Esophagus muscularis mucosa (tissue), 4 donors: ENCODE measurements at places on chromosomes 4 and X. TPM values are rescaled to one million over a fixed set of nuclear protein-coding genes. Genes with fewer than 3 reads are reported as not detected.
A peak's percentile ranks its signal among the peaks of the same experiment; 100 is the strongest.

- H3K27me3 ChIP-seq = no peaks in the 10 kb centered on the region
- H3K27ac ChIP-seq = peak overlapping the region; percentile 65
- no peak overlapping the region for H3K4me3 ChIP-seq
Observed at GRCh38 chrX:136259543-136259942, 8.3 kb upstream of the MAP7D3 start.

DNA sequence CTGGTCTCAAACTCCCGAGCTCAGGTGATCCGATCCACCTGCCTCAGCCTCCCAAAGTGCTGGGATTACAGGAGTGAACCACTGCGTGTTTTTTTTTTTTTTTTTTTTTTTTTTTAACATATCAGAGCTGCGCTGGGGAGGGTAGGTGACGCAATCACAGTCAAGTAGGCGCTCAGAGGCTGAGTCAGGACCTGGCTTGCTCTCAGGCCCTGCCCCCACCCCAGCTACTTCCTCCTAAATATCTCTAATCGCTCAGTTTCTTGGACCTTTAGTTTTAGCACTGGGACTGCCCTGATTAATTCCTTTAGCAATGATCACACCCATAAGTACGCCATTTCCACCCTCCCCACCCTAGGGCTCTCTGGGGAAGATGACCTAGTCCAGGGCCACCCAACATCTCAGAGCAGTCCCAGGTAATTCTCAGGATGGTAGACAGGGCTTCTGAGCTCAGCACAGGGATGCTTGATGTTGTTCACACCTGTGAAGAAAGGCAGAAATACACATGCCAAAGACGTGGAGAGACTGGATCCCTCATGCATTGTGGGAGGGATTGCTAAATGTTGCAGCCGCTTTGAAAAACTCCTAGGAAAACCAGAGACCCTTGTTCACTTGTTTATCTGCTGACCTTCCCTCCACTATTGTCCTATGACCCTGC is 50.2 kb downstream of the DDX3X start:
- H3K36me3 ChIP-seq = no peaks in the 10 kb centered on the region
- H3K27ac ChIP-seq = no peak overlapping the region
- H3K4me1 ChIP-seq = no peaks in the 10 kb centered on the region
- H3K4me3 ChIP-seq = no peak overlapping the region
- no peaks in the 10 kb centered on the region for H3K27me3 ChIP-seq

- H3K36me3 ChIP-seq = no peaks in the 10 kb centered on the region
- H3K27ac ChIP-seq = no peak overlapping the region
- no peaks in the 10 kb centered on the region for H3K4me1 ChIP-seq
- H3K4me3 ChIP-seq = no peak overlapping the region
Observed at GRCh38 chr4:124105212-124105611, 607.3 kb downstream of the ANKRD50 start.

GRCh38 chr4:134470544-134470943 is 269.0 kb upstream of the PABPC4L start:
- H3K4me1 ChIP-seq = no peaks in the 10 kb centered on the region
- H3K27me3 ChIP-seq = no peaks in the 10 kb centered on the region
- no peak overlapping the region for H3K4me3 ChIP-seq
- no peak overlapping the region for H3K27ac ChIP-seq
- DNase-seq = no peak

GRCh38 chrX:18643243-18643642 is 28.7 kb downstream of the RS1 start:
- H3K4me1 ChIP-seq = no peaks in the 10 kb centered on the region
- no peak overlapping the region for H3K4me3 ChIP-seq
- H3K27me3 ChIP-seq = no peaks in the 10 kb centered on the region
- DNase-seq = no peak

GRCh38 chrX:3550160-3550751 is 163.2 kb downstream of the PRKX start:
- no peak overlapping the region for H3K4me3 ChIP-seq
- H3K4me1 ChIP-seq = no peaks in the 10 kb centered on the region
- H3K27ac ChIP-seq = no peak overlapping the region
- DNase-seq = no peak
- no peaks in the 10 kb centered on the region for H3K27me3 ChIP-seq

DNA sequence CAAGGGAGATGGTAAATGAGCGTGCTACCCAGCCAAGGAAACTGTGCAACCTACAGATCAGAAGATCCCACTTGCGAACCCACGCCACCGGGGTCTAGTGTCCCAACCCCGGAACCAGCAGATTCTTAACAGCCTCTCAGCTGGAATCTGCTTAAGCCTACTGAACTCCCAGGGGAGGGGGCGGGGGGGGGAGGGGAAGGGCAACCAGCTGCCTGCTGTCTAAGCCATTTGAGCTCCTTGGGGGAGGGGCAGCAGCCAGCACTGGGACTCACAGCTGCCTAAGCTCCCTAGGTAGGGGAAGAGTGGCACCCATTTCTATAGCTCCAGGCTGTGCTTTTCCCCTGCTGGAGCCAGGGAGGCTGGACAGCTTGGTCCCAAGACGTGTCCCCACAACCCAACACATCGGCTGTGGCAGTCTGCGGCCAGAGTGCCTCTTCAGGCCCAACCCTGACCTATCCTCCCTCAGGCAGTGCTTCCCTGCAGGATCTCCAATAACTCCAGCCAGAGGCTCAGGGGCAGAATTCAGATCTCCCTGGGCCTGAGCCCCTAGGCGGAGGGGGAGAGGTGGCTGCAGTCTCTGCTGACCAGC is 289.2 kb downstream of the LDB2 start:
- no peak for DNase-seq
- no peak overlapping the region for H3K4me3 ChIP-seq
- H3K27ac ChIP-seq = no peak overlapping the region
- H3K36me3 ChIP-seq = no peaks in the 10 kb centered on the region
- no peaks in the 10 kb centered on the region for H3K27me3 ChIP-seq

DNA sequence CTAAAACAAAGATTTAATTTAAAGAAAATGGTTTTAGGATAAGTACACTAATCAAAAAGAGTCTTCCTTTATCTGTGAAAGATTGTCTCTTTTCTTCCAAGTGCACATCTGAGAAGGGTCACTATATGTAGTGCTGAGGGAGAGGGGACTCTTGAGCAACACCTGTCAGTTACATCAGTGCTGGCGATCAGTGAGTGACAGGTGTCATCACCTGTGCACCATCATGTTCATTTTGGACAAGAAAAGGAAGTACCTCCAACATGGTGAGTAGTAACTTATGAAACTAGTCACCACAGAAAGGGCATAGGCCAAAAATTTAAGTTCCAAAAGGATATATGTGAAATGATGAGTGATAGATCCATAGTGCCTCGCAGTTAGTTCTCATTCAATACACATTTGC is 55.7 kb downstream of the MCUB start:
- no peak overlapping the region for H3K27ac ChIP-seq
- no peak for DNase-seq
- H3K36me3 ChIP-seq = no peaks in the 10 kb centered on the region
- no peaks in the 10 kb centered on the region for H3K4me1 ChIP-seq
- H3K27me3 ChIP-seq = no peaks in the 10 kb centered on the region
- no peak overlapping the region for H3K4me3 ChIP-seq

- no peak overlapping the region for H3K27ac ChIP-seq
- H3K27me3 ChIP-seq = no peaks in the 10 kb centered on the region
- no peak overlapping the region for H3K4me3 ChIP-seq
- H3K36me3 ChIP-seq = no peaks in the 10 kb centered on the region
Observed at GRCh38 chr4:120524237-120524636, 398.3 kb downstream of the PRDM5 start.

DNA sequence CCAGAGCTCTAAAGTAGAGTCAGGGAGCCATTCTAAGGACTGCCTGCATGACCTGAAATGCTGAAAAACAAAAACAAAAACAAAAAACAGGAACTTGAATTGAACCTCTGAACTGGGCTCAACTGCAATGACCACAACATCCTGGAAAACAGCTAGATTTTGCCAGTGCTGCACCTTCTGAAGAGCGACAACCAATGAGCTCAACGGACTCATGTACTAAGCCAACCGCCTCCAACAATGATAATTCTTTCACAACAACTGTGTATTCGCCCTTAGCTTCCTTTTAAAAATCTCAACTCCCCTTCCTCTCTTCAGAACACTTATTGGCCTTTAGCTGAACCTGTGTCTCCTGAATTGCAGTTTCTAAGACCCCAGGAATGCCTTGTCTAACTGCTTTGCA is 69.8 kb downstream of the HAUS3 start:
- H3K4me3 ChIP-seq = no peak overlapping the region
- H3K27ac ChIP-seq = no peak overlapping the region
- H3K27me3 ChIP-seq = no peaks in the 10 kb centered on the region
- DNase-seq = peak; percentile 85
- H3K36me3 ChIP-seq = no peaks in the 10 kb centered on the region

DNA sequence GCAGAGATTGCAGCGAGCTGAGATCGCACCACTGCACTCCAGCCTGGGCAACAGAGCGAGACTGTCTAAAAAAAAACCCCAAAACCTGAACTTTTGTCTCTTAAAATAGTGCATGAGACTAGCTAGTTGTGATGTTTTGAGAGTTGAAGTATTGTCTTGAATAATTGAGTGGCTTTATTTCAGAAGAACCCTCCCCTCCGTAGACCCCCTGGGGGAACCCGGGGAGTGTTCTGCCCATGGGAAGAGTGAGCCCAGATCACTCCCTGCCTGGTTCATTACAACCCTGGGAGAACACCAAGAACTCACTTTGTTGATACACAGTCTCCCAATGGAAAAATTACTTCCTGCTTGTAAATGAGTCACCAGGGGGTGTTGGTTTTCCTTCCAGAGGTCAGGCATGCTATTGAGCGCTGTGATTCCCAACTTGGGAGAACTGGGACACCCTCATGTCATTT is 65.3 kb upstream of the SHISA3 start:
- H3K4me1 ChIP-seq = peaks cover 3% of the 10 kb centered on the region
- H3K4me3 ChIP-seq = no peak overlapping the region
- H3K27ac ChIP-seq = no peak overlapping the region
- no peak for DNase-seq

- peaks cover 34% of the 10 kb centered on the region for H3K4me1 ChIP-seq
- peak overlapping the region; percentile 73 for H3K27ac ChIP-seq
- no peaks in the 10 kb centered on the region for H3K27me3 ChIP-seq
- no peak for DNase-seq
Observed at GRCh38 chr4:79652232-79652631, 244.2 kb upstream of the GK2 start.

DNA sequence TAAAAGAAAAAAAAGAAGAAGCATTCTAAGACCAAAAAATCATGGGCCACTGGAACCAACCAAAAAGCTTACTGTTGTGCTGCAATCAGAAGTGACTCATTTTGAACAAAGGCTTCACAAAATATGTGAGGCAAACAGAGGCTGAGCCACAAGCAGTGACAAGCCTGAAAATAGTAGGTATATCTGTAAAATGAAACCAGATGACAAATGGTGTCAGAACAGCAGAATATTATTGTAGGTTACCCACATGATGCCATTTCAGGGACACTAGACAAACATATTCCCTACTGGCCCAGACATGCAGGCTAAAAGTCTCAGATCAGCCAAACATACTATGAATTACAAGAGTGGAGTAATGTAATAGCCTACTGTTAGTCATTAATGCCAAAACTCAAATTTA is 1301.8 kb upstream of the DIAPH2 start:
- no peaks in the 10 kb centered on the region for H3K27me3 ChIP-seq
- no peaks in the 10 kb centered on the region for H3K36me3 ChIP-seq

DNA sequence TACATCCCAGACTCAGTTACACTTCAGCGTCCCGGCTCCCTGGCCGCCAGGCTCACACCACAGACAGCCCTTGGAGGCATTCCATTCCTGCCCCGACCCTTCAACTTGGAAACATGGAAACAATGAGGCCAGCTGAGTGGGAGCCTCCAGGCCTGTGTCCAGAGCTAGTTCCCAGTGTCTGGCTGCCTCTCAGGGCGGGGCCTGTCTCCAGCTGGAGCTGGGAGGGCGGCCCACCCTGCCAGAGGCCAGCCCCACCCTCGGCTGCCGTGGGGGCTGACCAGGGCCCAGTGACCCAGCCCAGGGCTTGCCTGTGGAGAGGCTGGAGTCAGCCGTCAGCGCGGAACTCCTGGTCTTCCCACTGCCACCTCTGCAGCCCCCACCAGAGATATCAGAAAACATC is 37.4 kb upstream of the SPON2 start:
- no peaks in the 10 kb centered on the region for H3K27me3 ChIP-seq
- DNase-seq = peak; percentile 94
- H3K4me1 ChIP-seq = peaks cover 46% of the 10 kb centered on the region
- peaks cover 39% of the 10 kb centered on the region for H3K36me3 ChIP-seq
- peak overlapping the region; percentile 65 for H3K27ac ChIP-seq

GRCh38 chr4:180518906-180519305 is 1724.3 kb upstream of the TENM3 start:
- no peaks in the 10 kb centered on the region for H3K36me3 ChIP-seq
- no peak overlapping the region for H3K4me3 ChIP-seq
- no peaks in the 10 kb centered on the region for H3K4me1 ChIP-seq
- DNase-seq = no peak
- no peaks in the 10 kb centered on the region for H3K27me3 ChIP-seq

DNA sequence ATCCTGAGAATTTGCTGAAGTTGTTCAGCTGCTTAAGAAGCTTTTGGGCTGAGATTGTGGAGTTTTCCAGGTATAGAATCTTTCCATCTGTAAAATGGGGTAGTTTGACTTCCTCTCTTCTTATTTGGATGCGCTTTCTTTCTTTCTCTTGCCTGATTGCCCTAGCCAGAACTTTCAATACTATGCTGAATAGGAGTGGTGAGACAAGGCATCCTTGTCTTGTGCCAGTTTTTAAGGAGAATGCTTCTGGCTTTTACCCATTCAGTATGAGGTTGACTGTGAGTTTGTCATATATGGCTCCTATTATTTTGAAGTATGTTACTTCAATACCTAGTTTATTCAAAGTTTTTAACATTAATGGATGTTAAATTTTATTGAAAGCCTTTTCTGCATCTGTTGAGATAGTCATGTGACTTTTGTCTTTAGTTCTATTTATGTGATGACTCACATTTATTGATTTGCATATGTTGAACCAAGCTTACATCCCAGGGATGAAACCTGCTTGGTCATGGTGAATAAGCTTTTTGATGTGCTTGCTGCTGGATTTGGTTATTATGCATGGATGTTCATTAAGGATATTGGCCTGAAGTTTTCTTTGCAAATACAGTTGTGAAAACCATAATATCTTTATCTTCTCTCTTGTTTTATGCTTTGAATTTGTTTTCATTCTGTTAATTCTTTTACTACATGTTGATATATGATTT is 573.8 kb upstream of the NDST4 start:
- no peaks in the 10 kb centered on the region for H3K27me3 ChIP-seq
- no peak overlapping the region for H3K4me3 ChIP-seq
- DNase-seq = no peak
- no peaks in the 10 kb centered on the region for H3K4me1 ChIP-seq
- no peak overlapping the region for H3K27ac ChIP-seq

GRCh38 chr4:52910115-52910514 is 48.0 kb downstream of the RASL11B start:
- no peak overlapping the region for H3K4me3 ChIP-seq
- H3K27me3 ChIP-seq = no peaks in the 10 kb centered on the region

DNA sequence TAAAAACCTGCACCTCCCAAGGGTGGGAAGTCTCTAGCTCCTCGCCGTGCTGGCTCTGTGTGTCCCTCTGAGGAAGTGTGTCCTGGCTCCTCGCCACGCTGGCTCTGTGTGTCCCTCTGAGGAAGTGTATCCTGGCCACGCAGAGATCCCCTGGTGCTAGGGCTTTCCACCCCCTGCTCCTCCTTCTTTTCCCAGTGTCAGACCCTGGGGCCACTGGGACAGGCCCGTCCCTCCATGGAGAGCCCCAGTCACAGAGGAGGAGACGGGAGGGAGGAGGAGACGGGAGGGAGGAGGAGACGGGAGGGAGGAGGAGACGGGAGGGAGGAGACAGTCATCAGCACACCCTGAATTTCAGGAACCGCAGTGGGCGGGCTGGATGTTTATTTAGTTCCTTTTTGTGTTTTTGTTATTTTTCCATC is 53.8 kb upstream of the HGFAC start:
- H3K4me1 ChIP-seq = peaks cover 42% of the 10 kb centered on the region
- H3K27ac ChIP-seq = peak overlapping the region; percentile 71
- peak; percentile 95 for DNase-seq
- H3K36me3 ChIP-seq = no peaks in the 10 kb centered on the region
- H3K27me3 ChIP-seq = no peaks in the 10 kb centered on the region

The MRPL1 gene
- 20.0 TPM for total RNA-seq

The SMARCAD1 gene
- 14.6 TPM for total RNA-seq

The MGAT4D gene
- not detected for total RNA-seq
